Breast epithelium (tissue), 4 donors: ENCODE measurements at places on chromosomes 1 and 21.

DNA sequence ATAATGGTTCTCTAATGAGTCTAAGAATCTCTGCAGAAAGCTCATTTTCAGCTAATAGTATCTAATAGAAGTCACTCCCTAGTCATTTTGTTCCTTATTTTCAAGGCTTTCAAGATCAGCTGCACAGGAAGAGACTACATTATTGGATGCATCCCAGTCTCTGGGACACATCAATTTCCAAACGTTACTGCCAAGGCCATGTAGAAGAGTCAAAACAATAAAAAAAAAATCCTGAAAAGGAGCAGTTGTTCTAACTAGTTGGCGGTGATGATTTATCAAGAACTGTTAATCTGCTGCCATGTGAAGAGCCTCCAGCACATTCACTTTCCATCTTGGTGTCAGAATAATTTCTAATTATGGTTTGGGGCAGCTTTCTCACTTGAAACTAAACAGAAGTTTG is 5.7 kb downstream of the DDAH1 start:
- DNase-seq = no peak

DNA sequence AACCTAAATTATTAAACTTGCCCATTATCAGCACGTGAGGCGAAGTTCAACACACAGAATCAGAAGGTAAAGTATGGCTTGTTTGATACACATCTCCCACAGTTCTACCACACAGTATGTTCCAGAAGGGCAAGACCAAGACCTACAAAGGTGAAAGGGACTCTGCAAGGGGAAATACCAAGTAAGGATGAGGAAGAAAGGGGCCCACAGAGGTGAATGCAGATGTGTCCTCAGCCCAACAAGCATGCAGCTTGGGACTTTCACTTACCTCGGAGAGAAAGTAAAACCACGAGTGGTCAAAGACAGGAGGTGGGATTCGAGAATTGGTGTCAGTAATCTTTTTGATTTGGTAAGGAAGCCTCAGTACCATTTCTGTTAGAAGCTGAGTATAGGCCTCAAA is 85.8 kb downstream of the UBR4 start:
- no peak for DNase-seq

DNA sequence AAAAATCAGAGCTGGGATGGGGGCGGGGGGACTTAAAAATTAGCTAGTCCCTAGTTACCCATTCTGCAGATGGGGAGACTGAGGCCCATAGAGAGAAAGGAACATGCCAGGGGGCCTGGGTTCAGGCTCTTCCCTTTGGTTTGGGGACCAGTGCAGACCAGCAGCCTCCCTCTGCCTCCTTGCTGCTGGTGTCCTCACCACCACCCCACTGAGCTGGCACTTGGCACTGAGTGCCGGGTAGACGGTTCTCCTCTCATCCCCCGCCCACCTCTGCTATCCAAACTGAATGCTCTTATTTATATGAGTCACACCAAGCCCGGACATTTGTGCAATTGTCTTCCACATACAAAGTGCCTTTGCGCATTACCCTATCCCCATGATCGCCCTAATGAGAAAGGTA is 39.2 kb downstream of the CAMK2N1 start:
- DNase-seq = no peak

GRCh38 chr21:45551783-45552695 is 9.8 kb upstream of the SLC19A1 start:
- DNase-seq = no peak

DNA sequence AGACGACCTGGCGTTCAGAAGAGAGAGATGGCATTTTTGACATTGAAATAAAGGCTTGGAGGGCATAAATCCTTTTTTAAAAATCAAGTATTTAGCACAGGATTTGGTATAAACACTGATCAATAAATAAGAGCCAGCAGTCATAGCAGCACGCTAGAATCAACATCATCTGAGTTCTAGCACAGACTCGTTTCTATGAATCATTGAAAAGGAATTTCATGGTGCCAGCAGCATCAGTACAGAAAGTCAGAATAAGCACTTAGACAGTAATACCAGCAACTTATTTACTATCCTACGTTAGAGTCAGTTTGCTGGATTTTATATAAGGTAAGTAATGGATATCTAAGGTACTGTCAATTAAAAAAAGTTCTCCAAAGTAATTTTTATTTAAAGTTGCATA is 119.3 kb downstream of the HLCS start:
- DNase-seq = no peak
